ENCODE measurements at places on chromosomes 5 and 9.
A peak's percentile ranks its signal among the peaks of the same experiment; 100 is the strongest.

- no peak for DNase-seq
These were observed 14.9 kb downstream of the APBA1 start for GRCh38 chr9:69657269-69657668.

DNA sequence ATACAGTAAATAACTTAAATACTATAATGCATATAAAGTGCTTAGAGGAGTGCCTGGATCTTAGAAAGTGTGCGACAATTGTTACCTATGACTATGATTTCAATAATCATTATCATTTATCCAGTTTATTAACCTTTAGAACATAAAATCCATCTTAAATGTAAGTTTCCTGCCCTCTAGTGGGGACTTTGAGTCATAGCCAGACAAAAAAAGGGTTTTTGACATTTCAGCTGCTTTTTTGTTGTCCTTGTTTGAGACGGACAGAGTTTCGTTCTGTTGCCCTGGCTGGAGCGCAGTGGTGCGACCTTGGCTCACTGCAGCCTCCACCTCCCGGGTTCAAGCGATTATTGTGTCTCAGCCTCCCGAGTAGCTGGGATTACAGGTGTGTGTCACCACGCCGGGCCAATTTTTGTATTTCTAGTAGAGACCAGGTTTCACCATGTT is 9.7 kb upstream of the C9orf152 start:
- no peak for DNase-seq

GRCh38 chr5:140591747-140592372 is 27.2 kb downstream of the SLC35A4 start:
- no peak for DNase-seq

- DNase-seq = no peak
These were observed 339.2 kb downstream of the MED10 start for GRCh38 chr5:6039111-6039510.

- no peak for DNase-seq
These were observed 19.7 kb upstream of the HSDL2 start for GRCh38 chr9:112360047-112360804.

DNA sequence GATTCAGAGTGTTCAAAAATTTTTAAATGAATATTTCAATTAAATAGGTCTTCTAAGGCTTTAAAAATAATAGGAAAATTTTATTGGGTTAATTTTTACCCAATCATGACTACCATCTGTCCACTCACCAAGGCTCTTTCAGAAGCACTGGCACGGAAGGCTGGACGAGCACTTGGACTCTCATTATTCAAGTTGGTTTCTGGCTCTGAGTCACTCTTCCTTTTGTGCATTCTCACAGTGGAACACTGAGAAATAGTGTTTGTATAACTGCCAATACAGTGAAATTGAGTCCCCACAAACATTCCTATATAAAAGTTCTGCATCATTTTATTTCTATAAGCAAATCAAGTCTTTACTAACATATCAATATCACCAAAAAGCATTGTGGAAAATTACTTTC is 1149.0 kb downstream of the EFNA5 start:
- no peak for DNase-seq

DNA sequence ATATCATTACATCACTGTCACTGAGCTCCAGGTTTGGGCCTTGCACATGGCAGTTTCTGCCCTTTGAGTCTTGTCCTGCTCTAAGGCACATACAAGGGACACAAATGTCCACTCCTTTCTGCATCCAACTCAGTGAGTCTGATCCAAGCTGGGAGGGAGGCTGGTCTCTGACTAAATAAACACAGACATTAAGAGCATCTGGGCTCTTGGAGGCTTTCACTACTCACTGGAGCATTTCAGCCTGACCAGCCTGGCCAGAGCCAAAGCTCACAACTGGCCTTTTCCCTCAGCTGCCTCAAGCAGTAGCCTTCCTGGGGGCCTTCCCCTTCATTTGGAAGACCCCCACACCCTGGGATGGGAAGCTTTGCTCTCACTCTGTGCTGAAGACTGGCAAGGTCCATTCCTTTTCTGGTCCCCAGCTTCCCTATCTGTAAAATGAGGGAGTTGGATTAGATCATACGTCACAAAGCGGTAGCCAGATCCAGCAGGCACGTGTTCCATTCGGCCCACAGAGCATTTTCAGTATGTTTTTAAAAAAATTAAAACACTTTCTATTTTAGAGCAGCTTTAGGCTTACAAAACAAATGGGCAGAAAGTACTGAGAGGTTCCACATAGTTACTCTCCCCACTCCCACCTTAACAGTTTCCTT is 58.6 kb upstream of the XPA start:
- no peak for DNase-seq

DNA sequence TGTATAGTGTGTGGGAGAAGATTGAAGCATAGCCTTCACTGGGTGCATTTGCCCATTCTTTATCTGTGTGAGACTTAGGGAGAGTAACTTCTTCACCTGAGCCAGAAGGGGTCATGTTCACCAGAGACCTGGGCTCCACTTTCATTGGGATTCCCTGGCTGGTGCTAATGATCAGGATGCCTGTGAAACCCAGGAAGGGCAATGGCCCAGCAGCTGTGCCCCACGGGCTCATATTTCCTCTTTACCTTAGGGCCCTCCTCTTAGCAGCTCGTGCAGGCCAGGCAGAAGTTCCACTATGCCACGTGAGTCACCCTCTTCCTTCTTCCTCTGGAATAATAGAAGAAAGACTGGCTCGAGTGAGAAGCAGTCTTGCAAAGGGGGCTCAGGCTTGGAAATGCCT is 5.0 kb downstream of the PPARGC1B start:
- no peak for DNase-seq

GRCh38 chr5:139181835-139182452 is 16.2 kb downstream of the SIL1 start:
- no peak for DNase-seq

DNA sequence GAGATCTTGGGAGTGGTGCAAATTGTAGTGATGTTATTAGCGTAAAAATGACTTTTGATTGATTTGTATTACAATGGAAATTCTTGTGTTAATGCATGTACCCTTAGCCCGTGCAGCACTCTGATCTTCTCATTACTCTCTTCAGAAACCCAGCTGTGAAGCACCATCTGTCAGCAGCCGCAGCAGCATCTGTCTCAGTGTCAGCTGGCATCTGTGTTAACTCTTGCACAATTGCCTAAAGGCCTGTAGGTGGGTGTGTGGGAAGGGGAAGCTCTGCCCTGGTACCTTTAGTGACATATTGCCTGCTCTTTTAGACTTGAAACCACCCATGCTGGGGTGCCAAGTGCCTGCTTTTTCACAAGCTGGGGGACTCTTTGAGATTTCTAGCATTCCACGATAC is 101.3 kb downstream of the FBXL7 start:
- no peak for DNase-seq

DNA sequence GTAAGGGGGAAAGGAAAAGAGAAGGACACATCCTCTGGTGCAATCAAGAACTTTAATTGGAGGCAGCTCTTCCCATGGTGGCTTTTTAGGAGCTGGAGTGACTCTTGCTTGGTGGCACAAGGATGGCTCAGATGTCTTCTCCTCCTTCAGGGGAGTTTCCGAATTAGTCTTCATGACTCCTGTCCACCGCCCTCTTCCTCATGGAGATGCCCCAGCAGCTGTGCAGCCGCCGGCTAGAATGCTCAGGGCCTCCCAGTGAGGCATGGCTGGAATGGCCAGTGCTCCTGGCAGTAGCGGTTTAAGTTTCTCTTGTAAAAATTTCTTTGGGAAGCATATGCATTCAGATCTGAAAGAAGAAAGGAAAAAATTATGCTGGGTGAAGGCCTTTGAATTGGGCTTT is 8.8 kb upstream of the TEX53 start:
- no peak for DNase-seq

DNA sequence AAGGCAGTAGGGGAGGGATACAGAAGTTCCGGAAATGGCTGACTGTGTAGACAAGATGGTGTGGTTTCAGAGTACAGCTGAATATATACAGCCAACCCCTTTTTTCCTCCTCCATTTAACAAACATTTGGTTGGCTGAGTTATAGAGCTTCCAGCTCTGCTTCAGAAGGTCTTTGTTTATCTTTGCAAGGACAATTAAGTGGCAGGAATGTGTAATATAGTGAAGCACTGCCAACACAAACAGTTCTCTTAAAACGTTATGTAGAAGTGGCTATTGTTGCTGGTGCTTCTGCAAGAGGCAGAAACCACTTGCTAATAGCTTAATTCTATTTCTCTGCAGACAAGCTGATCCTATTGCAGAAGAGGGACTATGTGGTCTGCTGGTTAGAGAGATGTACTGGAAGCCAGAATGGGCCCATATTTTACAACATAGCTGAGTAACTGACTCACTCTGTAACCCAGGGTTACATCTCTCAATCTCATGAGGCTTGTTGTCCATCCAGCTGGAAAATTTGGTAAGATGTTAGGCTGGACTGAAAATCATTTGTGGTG is 62.7 kb upstream of the OSMR start:
- no peak for DNase-seq

- no peak for DNase-seq
These were observed 222.4 kb downstream of the TSSK1B start for GRCh38 chr5:113212244-113212920.

GRCh38 chr9:115098226-115098965 is 19.6 kb downstream of the TNC start:
- DNase-seq = no peak

- no peak for DNase-seq
These were observed 27.2 kb upstream of the ZNF608 start for GRCh38 chr5:124773315-124774311.

GRCh38 chr5:41869151-41869723 is 988 bp downstream of the OXCT1 start:
- no peak for DNase-seq

- no peak for DNase-seq
These were observed 252.0 kb upstream of the ISL1 start for GRCh38 chr5:51131266-51131665.

DNA sequence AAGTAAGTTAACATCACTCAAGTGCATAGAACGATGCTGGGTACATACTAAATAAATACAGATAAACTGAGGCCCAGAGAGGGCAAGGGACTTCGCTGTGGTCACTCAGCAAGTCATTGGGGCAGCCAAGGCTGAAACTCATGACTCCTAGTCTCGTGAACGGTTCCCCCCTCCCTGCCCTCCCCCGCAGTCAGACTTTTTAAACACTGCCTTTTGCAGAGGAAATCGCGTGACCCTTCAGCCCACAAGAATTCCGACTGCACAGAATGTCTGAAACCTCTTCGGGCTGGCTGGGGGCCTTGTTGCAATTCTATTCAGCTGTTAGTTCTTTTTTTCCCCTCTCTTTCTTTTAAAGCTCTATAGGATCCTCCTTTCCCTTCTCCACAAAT is 28.1 kb downstream of the NEK6 start:
- peak; percentile 37 for DNase-seq

DNA sequence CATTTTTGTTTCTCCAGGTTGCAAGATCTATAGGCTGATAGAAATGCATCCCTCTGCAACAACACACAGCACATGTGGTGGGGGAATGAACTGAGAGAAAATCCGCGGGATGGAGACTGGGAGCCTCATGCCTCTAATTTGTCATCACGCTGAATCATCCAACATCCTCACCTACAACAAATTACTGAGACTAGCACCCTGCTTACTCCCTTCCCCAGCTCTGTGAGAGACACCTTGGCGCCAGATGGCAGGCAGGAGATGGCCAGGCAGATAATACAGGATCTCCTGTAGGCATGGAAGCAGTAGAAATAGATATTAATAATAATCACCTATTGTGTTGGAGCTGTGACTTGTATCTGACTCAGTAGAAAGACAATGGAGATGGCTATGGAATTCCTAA is 276.9 kb downstream of the SEMA5A start:
- no peak for DNase-seq

DNA sequence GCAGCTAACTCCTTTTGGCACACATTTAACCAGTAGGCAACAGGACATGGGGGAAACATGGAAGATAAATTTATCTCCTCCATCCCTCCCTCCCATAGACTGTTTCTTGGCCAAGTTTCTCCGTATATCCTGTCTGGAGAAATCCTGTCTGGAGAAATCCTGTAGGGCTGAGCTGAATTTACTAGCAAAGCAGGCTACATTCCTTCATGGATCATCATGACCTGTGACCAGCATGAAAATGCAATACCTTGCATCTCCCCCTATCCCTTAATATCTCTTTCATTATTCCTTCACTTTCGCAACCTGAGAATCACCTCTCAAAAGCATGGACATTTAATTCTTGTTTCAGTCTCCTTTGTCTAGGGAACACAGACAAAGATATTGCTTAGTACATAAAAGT is 379.1 kb downstream of the PSAT1 start:
- no peak for DNase-seq

DNA sequence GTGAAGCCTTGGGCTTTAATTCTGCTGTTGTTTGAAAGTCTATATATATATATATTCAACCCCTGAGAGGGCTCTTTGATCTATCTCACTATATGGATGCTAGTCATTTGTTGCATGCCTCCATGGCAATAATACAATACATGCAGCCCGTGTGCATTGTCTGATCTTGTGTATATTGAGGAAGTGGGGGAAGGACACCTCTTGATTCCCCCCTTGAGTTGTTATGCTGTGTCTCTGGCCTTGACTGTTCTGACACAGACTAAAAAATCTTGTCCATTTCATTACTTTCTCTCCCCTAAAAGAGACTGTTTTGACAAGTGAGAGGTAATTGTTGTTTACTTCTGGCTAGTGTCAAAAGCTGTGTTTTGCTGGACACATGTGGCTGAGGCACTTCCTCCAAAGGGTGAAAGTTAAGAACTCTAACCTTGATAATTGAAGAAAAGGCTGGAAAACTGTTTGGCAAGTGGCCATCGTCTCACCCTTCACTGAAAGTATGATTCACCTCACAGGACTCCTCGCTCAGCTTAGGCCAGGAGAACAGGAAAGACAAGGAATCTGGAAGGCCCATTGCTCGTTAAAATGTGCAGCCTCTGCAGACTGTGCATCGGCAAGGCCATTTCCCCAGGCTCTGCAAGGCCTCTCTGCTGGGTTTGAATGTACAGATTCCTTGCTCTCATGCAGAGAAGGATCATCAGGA is 304.0 kb downstream of the PRELID2 start:
- DNase-seq = no peak

DNA sequence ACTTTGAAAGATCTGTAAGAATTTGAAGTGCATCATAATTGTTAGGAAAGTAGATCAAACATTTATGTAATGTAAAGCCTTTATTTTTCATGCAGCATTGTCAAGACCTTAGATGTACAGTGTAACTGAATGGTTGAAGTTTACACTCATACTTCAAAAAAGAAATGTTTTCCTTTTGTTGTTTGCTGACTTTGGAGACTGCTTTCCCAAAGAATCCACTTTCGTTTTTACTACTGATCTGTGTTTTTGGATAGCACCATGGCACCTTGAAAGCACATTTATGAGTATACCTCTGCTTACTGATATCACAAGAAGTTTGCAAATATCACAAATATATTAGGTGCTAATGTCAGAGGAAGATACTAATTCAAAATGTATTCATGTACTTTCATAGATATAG is 50.0 kb downstream of the PIP5K1B start:
- DNase-seq = no peak

Data from stimulated activated CD4-positive, alpha-beta T cell treated with anti-CD3 and anti-CD28 coated beads, Interleukin-2, amount 100 ng/mL, for 48 hours (primary cell).